Activated naive CD8-positive, alpha-beta T cell treated with anti-CD3 and anti-CD28 coated beads, Interleukin-2, amount 50 U/mL, for 24 hours (primary cell): ENCODE measurements at places on chromosomes 12 and 14.

- no peak overlapping the region for H3K4me3 ChIP-seq
- no peaks in the 10 kb centered on the region for H3K4me1 ChIP-seq
- no peaks in the 10 kb centered on the region for H3K27me3 ChIP-seq
- no peak for DNase-seq
- no peaks in the 10 kb centered on the region for H3K36me3 ChIP-seq
- no peak overlapping the region for H3K27ac ChIP-seq
These were observed 697.1 kb upstream of the SEL1L start for GRCh38 chr14:82230748-82231147.

DNA sequence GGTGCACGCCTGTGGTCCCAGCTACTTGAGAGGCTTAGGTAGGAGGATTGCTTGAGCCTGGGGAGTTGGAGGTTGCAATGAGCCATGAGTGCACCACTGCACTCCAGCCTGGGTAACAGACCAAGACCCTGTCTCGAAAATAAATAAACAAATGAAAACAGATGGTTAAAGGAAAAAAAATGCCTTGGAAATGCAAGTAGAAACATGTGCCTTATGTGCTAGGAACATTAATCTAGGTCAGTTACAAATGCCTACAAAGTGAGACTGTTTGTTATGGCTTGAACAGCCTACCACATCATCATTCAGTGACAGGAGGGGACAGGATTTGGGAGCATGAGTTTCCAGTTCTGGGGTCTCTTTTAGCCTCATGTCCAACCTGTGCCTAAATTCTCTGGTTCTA, 52.4 kb upstream of the BCAT1 start:
- H3K27me3 ChIP-seq = no peaks in the 10 kb centered on the region
- no peak overlapping the region for H3K4me3 ChIP-seq
- no peak overlapping the region for H3K27ac ChIP-seq
- no peaks in the 10 kb centered on the region for H3K36me3 ChIP-seq

GRCh38 chr12:92445253-92446082, 257.3 kb upstream of the PLEKHG7 start:
- peak overlapping the region; percentile 77 for H3K27ac ChIP-seq
- peak; percentile 30 for DNase-seq
- H3K36me3 ChIP-seq = peaks cover 3% of the 10 kb centered on the region
- peaks cover 56% of the 10 kb centered on the region for H3K4me1 ChIP-seq
- H3K27me3 ChIP-seq = no peaks in the 10 kb centered on the region

DNA sequence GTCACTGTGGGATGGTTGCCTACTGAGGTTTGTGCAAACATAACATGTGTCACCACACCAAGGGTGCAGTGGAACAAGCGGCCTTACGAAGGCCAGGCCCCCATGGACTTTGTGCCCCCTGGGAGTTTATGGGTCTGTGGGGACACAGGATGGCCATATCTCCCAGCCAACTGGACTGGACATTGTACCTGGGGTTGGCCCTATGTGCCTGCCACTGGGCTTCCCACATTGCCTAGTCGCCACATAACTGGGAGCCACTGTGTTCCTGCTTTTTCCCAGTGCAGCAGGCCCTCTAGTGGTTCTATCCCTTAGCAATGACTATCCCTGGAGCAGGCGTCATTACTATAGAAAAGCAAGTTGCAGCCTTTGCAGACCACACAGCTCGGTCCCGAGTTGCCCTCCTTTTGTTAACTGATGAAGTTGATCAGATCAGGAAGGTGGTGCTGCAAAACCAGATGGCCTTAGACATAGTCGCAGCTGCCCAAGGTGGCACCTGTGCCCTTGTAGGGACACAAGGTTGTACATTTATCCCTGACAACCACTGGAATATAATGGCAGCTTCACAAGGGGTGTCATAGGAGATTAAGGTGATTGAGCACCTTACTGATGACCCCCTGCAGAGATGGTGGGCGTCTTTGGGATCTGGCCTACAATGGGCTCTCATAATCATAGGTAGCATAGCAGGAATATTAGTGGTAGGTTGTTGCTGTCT, 15.2 kb upstream of the RNASE12 start:
- no peaks in the 10 kb centered on the region for H3K4me1 ChIP-seq
- no peak overlapping the region for H3K27ac ChIP-seq
- H3K36me3 ChIP-seq = no peaks in the 10 kb centered on the region
- H3K27me3 ChIP-seq = no peaks in the 10 kb centered on the region
- DNase-seq = no peak
